ENCODE measurements at places on chromosomes 12 and 14.

DNA sequence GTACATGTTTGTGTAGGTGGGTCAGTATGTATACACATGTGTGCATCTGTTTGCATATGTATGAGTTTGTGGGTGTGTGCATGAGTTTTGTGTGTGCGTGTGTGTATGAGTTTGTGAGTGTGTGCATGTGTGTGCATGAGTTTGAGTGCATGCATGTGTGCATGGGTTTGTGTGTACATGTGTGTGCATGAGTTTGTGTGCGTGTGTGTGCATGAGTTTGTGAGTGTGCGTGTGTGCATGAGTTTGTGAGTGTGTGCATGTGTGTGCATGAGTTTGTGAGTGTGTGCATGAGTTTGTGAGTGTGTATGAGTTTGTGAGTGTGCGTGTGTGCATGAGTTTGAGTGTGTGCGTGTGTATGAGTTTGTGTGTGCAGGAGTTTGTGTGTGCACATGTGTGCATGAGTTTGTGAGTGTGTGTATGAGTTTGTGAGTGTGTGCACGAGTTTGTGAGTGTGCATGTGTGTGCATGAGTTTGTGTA is 61.5 kb downstream of the FZD10 start:
- no peak for DNase-seq

DNA sequence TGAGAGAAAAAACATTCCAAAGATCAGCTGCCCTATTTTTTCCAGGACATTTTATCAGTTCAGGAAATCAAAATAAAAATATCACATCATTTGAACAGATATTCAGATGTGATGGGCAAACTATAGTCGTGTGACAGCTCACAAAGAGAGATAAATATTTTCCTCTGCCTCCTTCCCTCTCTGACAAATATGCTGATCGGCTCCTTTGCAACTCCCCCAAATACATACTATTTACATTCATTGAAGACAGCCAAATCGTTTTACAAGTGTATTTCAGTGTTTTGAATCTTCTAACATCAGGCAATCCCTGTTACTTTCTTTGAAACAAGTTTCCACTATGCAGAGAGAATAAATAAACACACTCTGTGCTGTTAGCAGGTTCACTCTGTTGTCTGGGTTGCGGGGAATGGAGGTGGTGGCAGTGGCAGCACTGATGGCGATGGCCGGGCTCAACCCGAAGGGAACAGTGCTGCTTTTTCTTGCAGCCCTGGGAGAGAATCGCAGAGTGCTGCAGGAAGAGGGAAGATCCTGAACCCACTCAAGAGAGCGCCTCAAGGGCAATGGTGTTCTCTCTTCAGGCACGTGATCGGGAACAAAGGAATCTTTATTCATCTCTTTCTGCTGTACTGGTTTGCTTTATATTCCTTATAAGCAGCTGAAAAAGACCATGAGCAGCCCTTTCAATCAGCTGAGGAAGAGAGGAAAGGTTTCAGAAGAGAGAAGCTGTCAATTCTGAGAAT is 142.5 kb downstream of the PHLDA1 start:
- DNase-seq: no peak

- DNase-seq: no peak
Observed at GRCh38 chr12:41589878-41590277, 401.8 kb downstream of the PDZRN4 start.

GRCh38 chr12:38152816-38153736 is 163.5 kb upstream of the ALG10B start:
- DNase-seq: no peak

DNA sequence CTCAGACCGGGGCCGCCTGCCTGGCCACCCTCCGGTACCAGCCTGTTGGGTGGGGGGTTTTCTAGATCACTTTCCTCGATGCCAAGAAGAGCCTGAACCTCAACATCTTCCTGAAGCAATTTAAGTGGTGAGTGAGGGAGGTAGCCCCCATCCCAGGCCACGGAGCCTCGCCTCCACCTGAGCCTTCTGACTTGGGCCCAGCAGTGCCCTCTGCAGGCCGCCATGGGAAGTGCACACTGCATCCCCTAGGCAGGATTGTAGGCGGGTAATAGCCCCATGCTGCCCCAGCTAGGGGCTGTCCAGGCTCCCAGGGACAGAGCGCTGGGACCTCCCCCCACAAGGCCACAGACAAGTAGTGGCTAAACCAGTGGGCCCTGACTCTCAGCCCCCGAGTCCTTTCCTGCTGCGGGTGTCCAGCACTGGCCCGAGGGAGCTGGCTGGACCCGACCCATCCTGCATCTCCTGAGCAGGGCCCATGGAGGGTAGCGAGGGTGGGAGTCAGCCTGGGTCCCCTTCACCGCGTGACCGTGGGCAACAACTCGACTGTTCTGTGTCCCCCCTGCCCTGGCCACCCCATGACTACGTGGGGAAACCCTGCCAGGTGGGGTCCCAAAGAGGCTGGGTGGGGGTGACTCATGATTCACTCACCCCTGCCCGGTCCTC is 15.3 kb upstream of the ADSS1 start:
- peak; percentile 25 for DNase-seq

DNA sequence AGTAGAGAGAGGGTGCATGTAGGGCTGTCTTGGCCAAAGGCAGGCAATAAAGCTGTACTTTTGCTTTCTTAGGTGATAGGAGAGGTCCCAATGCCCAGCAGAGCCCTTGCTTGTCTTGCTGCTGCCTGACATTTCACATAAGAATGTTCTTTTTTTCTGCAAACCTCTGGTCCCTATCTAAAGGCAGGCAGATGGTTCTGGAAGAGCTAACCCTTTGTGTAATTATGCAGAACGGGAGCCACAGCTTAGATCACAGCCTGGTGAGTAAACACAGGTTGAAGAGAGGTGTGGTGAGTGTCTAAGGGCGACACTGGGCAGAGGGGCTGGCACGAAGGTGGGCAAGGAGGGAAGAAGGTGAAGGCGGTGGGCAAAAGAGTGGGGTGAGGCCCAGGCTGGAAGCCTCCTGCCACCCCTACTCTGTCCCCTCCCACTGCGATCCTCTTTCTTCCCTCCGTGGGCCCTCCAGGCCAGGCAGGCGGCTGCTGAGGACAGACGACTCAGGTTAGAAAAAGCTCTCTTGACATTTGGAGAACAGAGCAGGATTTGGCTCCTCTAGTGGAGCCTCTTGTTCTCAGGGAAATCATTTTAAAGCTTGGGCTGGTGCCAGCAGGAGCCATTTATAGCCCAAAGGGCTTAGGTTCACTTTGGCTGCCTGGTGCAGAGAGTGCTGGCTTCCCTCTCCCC is 42.8 kb downstream of the PRMT8 start:
- peak; percentile 0 for DNase-seq

GRCh38 chr12:124881123-124881522 is 17.5 kb upstream of the SCARB1 start:
- DNase-seq: no peak

Measured in DMS 273 treated with DMSO at 0.1 percent for 48 hours (cell line).